ENCODE measurements at places on chromosomes 2 and 18. TPM values are rescaled to one million over a fixed set of nuclear protein-coding genes. Genes with fewer than 3 reads are reported as not detected.

TEKT4 gene
- total RNA-seq, result not detected

TTR gene
- 0.42 TPM for total RNA-seq

CCBE1 gene
- total RNA-seq, result 9.8 TPM

CFAP53 gene
- total RNA-seq, result 0.22 TPM

RGPD4 gene
- total RNA-seq, result not detected

GAL3ST2 gene
- 0.22 TPM for total RNA-seq

HOXD13 gene
- total RNA-seq, result 0.18 TPM

TRIM43 gene
- 0.09 TPM for total RNA-seq

KCNIP3 gene
- total RNA-seq, result 2.3 TPM

TMEM17 gene
- 4.3 TPM for total RNA-seq

DCDC2C gene
- 0.15 TPM for total RNA-seq

ZEB2 gene
- 8.6 TPM for total RNA-seq

FOXI3 gene
- total RNA-seq, result 0.06 TPM

ALKAL2 gene
- not detected for total RNA-seq

ARHGEF33 gene
- total RNA-seq, result 0.16 TPM

ATP6V1B1 gene
- total RNA-seq, result 2.3 TPM

LRATD1 gene
- total RNA-seq, result 0.17 TPM

FASTKD1 gene
- 18.3 TPM for total RNA-seq

CNTNAP5 gene
- not detected for total RNA-seq

VWC2L gene
- total RNA-seq, result not detected

ARHGEF4 gene
- 11.0 TPM for total RNA-seq

SERPINB13 gene
- not detected for total RNA-seq

CHRND gene
- total RNA-seq, result not detected

ANKRD62 gene
- not detected for total RNA-seq

OST4 gene
- 548 TPM for total RNA-seq

C2orf72 gene
- total RNA-seq, result 7.5 TPM

CYP26B1 gene
- 13.4 TPM for total RNA-seq

PARD6G gene
- 3.4 TPM for total RNA-seq

CAPN13 gene
- total RNA-seq, result 0.12 TPM

KCNG2 gene
- total RNA-seq, result not detected

LYPD1 gene
- total RNA-seq, result 17.1 TPM

NOL4 gene
- not detected for total RNA-seq

PKDCC gene
- total RNA-seq, result 21.7 TPM

GPAT2 gene
- total RNA-seq, result 0.02 TPM

TDRD15 gene
- total RNA-seq, result not detected

FBLN7 gene
- total RNA-seq, result 0.53 TPM

ZNF385B gene
- total RNA-seq, result 0.10 TPM

VIT gene
- total RNA-seq, result not detected

ERFE gene
- total RNA-seq, result 7.6 TPM

SCG2 gene
- 0.94 TPM for total RNA-seq

COLEC12 gene
- 0.06 TPM for total RNA-seq

TTN gene
- 0.05 TPM for total RNA-seq

AGXT gene
- total RNA-seq, result not detected

CD226 gene
- 0.11 TPM for total RNA-seq

IL36RN gene
- total RNA-seq, result 0.02 TPM

ABCG5 gene
- total RNA-seq, result not detected

WNT10A gene
- total RNA-seq, result 0.10 TPM

SLC23A3 gene
- total RNA-seq, result 0.29 TPM

SERPINB3 gene
- total RNA-seq, result 0.06 TPM

TFCP2L1 gene
- 29.7 TPM for total RNA-seq

G6PC2 gene
- total RNA-seq, result not detected

RABL2A gene
- total RNA-seq, result 8.4 TPM

FEV gene
- total RNA-seq, result not detected

HYCC2 gene
- 3.1 TPM for total RNA-seq

SH2D6 gene
- 0.96 TPM for total RNA-seq
